Stimulated activated CD8-positive, alpha-beta memory T cell treated with anti-CD3 and anti-CD28 coated beads, Interleukin-4, amount 100 ng/mL, for 4 hours (primary cell): ENCODE measurements at places on chromosomes 12 and 14.

DNA sequence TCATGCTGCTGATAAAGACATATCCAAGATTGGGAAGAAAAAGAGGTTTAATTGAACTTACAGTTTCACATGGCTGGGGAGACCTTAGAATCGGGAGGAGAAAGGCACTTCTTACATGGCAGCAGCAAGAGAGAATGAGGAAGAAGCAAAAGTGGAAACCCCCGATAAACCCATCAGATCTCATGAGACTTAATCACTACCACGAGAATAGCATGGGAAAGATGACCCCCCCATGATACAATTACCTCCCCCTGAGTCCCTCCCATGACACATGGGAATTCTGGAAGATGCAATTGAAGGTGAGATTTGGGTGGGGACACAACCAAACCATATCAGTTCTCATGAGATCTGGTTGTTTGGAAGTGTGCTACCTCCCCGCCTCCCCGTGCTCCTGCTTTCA is 9.8 kb upstream of the MFAP5 start:
- DNase-seq = no peak

GRCh38 chr12:104263580-104264358 is 39.8 kb upstream of the EID3 start:
- DNase-seq = no peak

GRCh38 chr12:77325511-77326236 is 260.3 kb upstream of the E2F7 start:
- no peak for DNase-seq

GRCh38 chr12:101927036-101927435 is 49.7 kb downstream of the DRAM1 start:
- no peak for DNase-seq

DNA sequence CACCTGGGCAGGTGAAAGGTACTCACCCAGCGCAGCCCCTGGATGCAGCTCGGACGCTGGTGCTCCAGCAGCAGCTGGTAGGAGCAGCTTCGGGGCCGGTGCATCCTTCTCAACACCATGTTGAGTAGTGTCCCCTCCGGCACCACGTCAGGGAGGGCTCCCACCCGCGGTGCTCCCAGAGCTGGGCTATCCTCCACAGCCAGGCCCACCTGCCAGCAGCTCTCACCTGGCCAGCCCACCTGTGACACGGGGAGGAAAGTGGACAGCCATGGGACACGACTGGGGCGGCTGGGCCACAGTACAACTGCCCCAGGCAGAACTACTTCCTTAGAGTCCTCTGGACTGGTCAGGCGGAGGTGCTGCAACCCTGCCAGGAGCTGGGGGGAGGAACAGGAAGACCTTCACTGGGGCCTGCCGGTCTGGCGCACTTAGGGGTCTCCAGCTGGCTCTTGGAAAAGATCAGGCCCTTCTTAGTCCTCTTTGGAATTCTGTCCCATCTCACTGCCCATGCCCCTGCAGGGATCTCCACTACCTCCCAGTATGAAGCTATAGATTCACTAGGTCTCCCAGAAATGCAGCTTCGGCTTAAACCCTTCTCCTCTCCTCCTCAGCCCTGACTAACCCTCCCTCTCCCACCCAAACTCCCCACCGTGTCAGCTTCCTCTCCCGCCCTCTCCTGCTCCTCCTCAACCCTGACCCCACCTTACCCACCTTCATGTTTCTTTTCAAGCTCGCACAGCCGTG is 668 bp downstream of the RAPGEF3 start:
- DNase-seq = no peak

- DNase-seq = no peak
Measured at GRCh38 chr12:8821591-8821990, 830 bp upstream of the A2ML1 start.

GRCh38 chr14:106872611-106873446 is 1346.4 kb downstream of the TMEM121 start:
- peak; percentile 76 for DNase-seq

GRCh38 chr12:84128117-84128991 is 784.2 kb downstream of the SLC6A15 start:
- DNase-seq = no peak

- DNase-seq = no peak
Measured at GRCh38 chr12:126937431-126937830, 1329.5 kb upstream of the TMEM132C start.

- no peak for DNase-seq
Measured at GRCh38 chr12:89262855-89263552, 89.3 kb downstream of the DUSP6 start.

GRCh38 chr12:56521209-56521589 is 421 bp upstream of the RBMS2 start:
- DNase-seq = no peak

- no peak for DNase-seq
Measured at GRCh38 chr12:16587110-16587453, 18.9 kb downstream of the LMO3 start.

DNA sequence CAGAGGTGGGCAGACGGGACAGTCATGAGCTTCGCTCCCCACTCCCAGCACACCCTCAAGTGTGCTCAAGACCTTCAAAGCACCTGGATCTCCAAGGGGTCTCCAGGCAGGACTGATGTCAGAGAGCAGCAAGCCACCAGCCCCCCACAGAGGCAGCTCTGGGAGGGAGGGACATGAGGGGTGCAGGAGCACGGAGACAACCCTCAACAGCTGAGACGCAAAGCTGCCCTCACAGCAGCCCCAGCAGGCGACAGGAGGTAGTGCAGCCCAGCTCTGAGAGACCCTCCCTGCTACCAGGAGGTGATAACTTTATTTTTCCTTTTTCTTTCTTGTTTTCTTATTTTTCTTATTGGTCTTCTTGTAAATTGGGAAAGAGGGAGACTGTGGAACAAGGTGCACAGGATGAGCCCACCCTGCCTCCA is 17.9 kb downstream of the SIVA1 start:
- no peak for DNase-seq

GRCh38 chr12:95731519-95731958 is 59.0 kb downstream of the NTN4 start:
- no peak for DNase-seq

GRCh38 chr14:100526057-100526456 is 61.2 kb downstream of the BEGAIN start:
- DNase-seq = no peak

DNA sequence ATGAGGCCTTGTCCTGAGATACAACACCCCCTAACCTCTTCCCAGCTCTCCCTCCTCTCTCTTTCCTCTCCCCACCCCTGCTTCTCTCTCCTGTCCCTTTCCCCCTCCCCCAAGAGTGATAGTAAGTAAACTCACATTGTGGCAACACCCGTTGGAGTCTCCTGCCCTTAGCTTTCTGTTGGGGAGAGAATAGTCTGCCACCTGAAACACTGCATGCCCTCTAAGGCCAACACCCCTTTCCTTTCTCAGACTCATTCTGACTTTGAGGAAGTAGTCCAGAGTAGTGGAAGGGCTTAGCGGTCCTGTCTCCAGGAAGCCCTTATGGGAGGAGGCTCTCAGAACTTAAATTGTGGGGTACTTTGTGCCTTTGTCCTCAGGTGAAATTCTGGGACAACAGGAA is 95.2 kb downstream of the PRKCH start:
- no peak for DNase-seq

DNA sequence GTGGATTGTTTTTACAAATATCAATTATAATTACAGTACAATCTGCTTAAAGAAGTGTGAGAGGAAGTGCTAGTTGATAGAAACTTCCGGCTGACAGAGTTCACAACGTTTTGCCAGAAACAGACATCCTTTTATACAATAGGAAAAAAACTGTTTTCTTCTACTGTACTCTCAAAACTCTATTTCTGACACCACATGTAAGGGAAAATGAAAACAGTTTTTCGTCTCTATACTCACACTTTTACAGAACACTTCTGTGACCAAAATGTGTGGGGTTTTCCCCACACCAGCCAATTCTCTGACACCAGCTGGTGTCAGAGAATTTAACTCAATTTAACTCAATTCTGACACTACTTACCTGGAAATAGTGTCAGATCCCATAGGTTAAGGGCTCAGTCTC is 24.2 kb upstream of the HIF1A start:
- no peak for DNase-seq

- DNase-seq = no peak
Measured at GRCh38 chr14:91708795-91709194, 23.1 kb downstream of the CATSPERB start.

DNA sequence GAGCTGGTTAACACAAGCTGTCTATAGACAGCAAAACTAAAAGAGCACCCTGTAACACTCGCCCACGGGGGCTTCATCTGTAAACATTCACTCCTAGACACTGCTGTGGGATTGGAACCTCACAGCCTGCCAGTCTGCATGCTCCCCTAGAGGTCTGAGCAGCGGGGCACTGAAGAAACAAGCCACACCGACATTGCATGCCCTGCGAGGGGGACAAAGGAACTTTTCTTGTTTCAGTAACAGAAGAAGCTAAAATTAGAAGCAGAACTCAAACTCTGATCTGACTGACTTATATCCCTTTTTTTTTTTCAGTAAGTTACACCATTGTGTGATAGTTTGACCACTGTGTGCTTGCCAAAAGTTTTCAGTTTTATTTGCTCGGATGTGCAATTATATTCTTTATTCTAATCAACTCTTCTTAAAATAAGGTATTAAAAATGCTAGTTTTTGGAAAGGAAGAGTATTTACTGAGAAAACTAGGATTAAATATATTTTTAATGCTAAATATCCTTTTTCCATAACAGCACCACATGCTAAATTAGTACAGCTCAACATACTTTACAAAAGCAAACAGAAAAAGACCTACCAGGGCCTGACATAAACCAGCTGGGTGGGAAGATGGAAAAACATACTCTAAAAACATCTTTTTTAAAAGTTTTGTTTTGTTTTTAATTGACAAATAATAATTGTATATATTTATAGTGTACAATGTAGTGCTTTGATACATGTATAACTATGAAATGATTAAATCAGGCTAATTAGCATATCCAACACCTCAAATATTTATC is 100.2 kb downstream of the EPS8 start:
- no peak for DNase-seq

GRCh38 chr14:75132382-75133086 is 5.7 kb upstream of the NEK9 start:
- no peak for DNase-seq

GRCh38 chr14:62655166-62655565 is 390.1 kb downstream of the KCNH5 start:
- DNase-seq = no peak

DNA sequence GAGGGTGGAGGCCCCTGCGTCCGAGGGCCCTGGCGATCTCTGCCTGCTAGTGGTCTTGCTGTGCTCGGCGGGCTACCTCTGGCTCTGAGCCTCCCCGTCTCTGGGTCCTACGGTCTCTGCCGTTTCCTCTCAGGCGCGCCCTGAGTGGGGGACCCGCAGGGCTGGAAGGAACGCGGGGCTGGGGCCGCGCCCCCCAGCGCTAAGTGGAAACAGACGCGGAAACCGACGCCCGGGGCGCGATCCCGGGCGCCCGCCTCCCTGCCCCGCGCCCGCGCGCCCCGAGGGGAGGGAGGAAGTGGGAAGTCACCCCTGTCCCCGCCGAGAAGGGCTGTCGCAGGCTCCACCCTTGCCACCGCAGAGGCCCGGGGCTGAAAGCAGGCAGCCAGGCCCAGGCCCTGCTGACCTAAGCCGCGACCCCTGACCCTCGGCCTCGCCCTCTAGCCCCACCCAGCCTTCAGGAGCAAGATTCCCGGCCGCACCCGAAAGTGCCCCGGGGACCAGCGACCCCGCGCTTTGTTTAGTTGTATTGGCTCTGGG is 831 bp downstream of the CRIP1 start:
- no peak for DNase-seq

DNA sequence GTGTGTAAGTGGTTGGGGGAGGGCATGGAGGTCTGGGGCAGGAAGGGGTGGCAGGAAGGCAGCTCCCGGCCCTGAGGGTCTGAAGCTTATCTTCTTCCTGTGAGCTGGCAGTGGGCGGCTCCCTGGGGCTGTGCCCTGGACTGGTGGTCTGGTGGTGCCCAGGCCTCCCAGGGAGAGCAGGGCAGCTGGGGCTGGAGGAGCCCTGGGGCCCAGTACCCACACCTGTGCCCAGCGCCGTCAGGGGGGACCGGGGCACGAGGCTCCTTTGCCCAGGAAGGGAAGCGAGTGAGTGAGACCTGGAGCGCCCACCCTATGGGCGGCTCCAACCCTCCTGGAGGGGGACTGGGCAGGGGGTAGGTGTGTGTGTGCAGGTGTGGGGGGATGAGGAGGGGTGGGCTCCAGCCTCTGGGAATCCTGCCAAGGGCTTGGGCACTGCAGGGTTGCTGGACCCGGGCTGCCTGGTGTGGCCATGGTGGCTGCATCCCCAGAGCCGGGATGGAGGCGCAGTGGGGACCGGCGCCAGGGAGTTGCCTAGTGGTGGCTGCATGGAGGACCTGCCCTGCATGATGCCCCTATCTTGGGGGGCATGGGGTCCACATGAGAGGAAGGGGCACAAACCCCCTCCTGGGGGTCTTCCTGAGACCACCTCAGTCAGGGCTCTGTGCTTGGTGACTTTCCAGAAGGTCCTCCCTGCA is 353.6 kb downstream of the TMEM121 start:
- no peak for DNase-seq

GRCh38 chr14:61335049-61335448 is 13.7 kb downstream of the PRKCH start:
- no peak for DNase-seq

GRCh38 chr14:54329082-54329695 is 67.6 kb upstream of the CDKN3 start:
- DNase-seq = no peak

DNA sequence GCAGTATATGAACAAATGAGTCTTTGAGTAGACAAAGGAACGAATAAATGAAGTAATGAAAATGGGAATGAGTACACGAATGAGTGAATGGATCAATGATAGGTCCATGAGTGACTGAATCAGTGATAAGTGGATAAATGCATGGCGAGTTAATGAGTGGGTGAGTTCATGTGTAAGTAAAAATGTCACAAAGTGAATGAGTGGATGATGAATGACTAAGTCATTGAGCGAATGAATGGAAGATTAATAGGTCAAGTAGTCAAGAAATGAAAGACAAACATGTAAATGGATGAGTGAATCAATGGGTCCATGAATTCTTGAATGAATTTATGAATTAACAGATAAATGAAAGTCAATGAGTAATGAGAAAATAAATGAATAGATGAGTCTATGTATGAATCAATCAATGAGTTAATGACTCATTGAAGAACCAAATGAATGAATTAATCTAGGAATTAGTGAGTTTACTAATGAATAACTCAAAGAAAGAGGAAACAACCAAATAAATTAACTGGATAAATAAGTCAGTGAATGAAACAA is 97.3 kb upstream of the RTL1 start:
- DNase-seq = no peak

DNA sequence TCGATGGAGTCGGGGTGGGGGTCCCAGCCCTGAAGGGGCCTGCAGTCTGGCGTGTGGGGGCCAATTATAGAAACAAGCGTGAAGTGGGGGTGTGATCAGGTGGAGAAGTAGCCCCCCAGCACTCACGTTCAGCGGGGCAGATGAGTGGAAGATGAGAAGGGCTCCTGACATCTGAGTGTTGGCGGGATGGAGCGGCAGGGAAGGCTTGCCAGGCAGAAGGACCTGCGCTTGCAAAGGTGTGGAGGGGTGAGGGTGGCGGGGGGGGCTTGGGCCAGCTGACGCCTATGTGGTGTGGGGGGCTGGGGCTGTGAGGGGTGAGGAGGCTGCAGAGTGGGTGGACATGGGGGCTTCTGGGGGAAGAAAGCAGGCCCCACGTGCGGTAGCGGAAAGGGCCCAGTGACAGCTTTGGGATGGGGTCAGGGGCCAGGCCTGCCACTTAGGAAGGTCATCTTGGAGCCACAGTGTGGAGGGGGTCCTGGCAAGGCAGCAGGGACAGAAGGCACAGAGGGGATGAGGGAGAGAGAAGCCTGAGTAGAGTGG is 22.2 kb upstream of the BEGAIN start:
- DNase-seq = no peak

GRCh38 chr12:50984586-50985298 is 32.4 kb downstream of the HIGD1C start:
- no peak for DNase-seq

GRCh38 chr12:25427337-25428249 is 125.5 kb downstream of the LMNTD1 start:
- DNase-seq = no peak
